Posterior vena cava (tissue), 2 donors: ENCODE measurements at places on chromosomes 12 and 14. TPM values are rescaled to one million over a fixed set of nuclear protein-coding genes. Genes with fewer than 3 reads are reported as not detected.

- DNase-seq, result peak; percentile 86
Observed at GRCh38 chr14:77098529-77099353, 683 bp downstream of the CIPC start.

GRCh38 chr12:64912516-64913255, 88.2 kb downstream of the TBC1D30 start:
- DNase-seq, result no peak

DNA sequence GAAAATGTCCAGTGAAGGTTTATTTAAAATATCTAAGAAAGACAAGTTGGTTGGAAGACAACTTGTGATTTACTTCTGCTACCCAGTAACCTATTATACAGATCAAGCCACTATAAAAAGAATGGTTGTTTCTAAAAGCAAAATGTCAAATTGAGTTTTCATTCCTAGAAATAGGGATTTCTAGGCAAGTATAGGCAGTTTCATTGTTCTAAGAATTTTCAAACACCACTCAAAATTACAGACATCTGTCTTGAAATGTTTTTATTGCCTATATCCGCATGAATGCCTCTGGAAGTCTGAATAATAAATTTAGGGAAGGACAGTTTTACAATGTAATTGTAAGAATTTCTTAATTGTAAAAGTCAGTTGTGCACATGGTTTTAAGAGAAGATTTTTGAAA, 8.6 kb downstream of the YEATS4 start:
- no peak for DNase-seq

The KCNMB4 gene
- 1.8 TPM for total RNA-seq

The KCNA1 gene
- 0.05 TPM for total RNA-seq

The SOAT2 gene
- 0.32 TPM for total RNA-seq

DNA sequence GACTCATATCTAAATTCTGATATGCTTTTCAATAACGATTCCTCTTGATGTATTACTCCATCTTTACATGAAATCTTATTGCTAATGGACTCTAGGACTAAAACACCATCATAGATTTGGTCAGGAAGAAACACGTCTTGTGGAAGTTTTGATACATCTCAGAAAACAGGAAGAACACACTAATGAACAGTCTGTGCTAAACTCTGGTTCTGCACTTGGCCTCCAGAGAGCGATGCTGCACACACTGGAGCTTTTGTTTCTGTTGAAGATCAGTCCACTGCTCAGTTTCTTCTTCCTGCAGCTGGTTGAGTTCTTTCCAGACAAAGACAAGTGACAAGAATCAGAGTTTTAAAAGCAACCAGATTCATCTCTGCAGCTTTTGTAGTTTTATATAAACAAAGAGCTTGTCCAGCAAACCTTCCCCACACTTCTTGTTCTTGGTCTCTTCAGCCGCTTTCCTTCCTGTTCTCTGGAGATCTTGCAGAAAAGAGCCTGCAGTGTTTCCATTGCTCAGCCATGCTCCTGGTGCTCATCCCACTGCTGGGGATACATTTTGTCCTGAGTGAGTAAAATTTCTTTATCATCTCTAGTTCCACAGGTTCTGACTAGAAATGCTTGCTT, 229.1 kb upstream of the OR4E1 start:
- DNase-seq, result no peak

GRCh38 chr14:32109676-32110547, 32.8 kb downstream of the ARHGAP5 start:
- no peak for DNase-seq

- no peak for DNase-seq
Observed at GRCh38 chr12:67630373-67631088, 18.0 kb upstream of the DYRK2 start.

DNA sequence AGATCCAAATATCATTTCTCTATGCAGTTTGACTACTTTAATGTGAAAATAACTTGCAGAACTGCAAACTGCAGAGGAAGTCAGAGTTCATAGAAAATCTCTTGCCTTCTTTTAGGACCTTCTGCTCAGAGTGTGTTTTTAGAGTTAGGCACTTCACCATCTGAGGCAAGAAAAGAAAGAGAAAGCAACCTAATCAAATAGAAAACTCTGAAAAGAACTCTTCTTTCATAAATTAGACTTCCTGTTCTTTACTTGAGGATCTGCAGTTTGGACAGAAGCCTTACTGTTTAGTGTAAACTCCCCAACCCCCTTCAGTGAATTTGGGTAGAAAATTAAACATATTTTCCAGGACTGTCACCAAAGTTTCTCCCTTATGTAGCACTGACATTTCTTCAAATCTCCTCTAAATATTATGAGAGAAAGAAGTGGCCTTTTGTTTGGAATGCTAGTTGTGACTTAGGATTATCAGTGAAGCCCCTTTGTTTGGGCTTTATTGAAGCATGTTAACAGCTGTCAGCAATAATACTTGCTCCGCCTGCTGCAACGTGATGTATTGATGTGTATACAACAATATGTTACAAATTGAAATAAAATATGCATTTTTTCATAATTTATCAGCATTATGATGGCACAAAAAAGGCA, 99.5 kb downstream of the PDZRN4 start:
- no peak for DNase-seq
